ENCODE measurements at places on chromosomes 11 and 22. TPM values are rescaled to one million over a fixed set of nuclear protein-coding genes. Genes with fewer than 3 reads are reported as not detected.

Gene IFITM1
- total RNA-seq = 106 TPM

Gene KCNE3
- 2.6 TPM for total RNA-seq

Gene ACR
- total RNA-seq = not detected

Gene MAJIN
- total RNA-seq = not detected

Gene ALG12
- total RNA-seq = 26.1 TPM

Gene BANF1
- total RNA-seq = 19.5 TPM

Gene SAA1
- not detected for total RNA-seq

Gene HEPHL1
- not detected for total RNA-seq

Gene SHANK3
- 0.59 TPM for total RNA-seq

Gene IMMP1L
- total RNA-seq = 5.7 TPM

Gene SWAP70
- total RNA-seq = 46.0 TPM

Gene NXPE1
- total RNA-seq = not detected

Gene BCO2
- total RNA-seq = 1.4 TPM

Gene MS4A4A
- not detected for total RNA-seq

Gene ELFN2
- 0.10 TPM for total RNA-seq

Gene INPP5J
- total RNA-seq = 0.46 TPM

All from smooth muscle cell of the pulmonary artery (primary cell).